Iris pigment epithelial cell (primary cell): ENCODE measurements at places on chromosomes 12 and 14.

GRCh38 chr12:56288705-56289387 is 11.3 kb downstream of the CS start:
- DNase-seq, result no peak

DNA sequence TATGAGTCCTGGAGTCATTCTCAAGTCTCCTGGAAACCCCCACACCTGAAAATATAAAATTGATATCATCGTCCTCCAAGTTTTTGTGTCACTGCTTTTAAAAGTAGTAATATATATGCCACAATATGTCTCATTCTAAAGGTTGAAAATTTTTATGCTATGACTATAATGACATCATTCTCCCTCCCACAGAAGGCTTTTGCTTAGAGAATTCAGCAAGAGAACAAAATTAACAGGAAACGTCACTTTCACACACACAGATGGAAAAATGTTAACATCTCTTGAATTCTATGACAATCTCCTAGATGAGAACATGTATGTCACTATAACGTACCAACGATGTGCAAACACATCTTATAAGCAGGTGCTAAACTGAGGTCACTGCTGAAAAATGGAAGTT is 498.3 kb downstream of the FOXG1 start:
- peak; percentile 21 for DNase-seq

DNA sequence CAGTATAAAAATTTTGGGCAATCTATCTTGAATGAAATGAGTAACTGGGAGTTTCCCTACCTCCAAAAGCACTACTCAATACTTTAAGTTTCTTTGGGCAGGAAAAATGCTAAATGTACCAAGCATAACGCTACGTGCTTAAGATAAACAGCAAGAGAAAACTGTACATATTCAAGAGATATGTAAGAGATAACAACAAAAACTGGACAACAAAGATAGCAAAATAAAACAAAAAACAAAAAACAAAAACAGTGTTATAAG is 20.0 kb downstream of the PTGES3 start:
- DNase-seq, result no peak

DNA sequence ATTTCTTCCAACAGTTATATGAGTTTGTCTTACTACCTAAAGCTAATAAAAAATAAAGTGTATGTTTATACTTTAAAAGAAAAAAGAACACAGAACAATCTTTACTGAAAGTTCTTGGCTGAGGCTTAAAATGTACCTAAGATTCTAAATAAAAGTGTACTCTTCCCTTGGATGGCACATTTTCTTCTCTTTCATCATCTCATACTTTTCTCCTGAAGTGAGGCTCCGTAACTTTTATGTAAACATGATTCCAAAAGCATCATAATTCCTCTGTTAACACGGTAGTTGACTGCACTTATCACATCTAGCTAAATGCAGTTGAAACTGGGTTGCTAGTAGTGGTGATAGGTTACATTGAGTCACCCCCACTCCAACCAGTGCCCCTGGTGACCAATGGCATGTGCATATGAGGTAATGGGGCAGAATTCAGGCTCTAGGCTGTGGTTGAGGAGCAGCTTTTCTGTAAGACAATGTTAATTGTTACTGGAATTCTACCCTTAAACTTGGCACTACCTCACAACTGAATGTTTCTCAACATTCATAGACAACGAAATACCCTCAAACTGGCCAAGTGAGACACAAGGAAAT is 38.4 kb downstream of the WASHC3 start:
- DNase-seq, result peak; percentile 89

DNA sequence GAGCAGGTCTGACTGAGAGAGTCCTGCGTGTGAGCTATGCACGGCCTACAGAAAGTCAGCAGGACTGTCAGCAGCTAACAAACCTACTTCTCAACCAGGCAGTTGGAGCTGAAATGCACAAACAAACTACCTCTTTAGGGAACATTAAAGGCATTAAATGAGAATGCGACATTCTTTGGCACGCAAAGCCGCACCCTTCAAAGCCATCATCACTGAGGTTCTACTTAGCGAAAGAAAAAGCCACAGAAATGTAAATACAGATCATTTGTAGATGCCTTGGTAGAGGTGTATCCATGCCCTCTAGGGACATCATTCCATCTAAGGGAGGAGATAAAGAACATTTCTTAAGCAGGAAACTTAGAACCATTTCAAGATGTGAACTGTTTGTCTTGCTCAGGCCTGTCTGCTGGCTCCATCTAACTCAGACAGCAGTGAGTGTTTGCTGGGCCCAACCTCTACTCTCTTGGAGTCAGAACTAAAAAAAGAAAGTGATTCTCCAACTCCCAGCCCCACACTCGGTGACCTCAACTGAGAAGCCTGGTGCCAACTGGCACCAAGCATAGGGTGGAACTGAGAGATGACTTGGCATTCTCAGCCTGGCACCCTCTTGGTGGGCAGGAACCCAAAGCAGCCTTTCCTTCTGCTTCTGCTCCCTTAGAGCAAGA is 63.5 kb upstream of the MBIP start:
- no peak for DNase-seq

DNA sequence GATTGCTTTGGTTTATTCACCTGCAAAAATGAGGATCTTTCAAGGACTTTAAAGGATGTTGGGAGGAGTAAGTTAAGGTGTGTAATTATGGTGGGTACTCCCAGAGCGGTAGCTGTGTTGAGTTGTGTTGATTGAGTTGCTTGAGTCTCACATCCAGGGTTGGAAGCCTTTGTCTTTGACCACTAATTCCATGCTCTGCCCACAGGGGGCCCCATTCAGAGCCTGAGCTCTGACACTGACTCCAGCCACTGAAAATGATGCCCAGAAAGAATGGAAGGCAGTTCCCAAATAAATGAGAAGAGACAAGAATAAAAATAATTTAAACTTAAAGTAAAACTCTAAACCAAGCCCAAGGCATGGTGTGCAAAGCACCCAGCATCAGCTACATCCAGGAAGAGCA is 237.4 kb upstream of the PWP1 start:
- peak; percentile 16 for DNase-seq

DNA sequence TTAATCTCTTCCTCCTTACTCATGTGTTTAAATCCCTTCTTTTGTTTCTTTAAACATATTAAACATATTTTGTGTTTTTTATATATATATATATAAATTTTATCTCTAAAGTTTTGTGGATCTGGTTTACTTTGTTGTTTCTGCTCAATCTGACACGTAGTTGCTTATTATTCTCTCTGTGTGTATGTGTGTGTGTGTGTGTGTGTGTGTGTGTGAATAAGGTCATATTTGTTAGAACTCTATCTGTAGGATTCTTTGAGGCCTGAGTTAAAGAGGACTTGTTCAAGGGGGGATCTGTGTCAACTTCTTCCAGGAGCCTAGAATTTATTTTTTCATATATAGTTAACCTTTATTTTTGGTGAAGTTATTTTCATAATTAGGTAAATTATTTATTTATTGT is 2.7 kb downstream of the GPR65 start:
- no peak for DNase-seq

DNA sequence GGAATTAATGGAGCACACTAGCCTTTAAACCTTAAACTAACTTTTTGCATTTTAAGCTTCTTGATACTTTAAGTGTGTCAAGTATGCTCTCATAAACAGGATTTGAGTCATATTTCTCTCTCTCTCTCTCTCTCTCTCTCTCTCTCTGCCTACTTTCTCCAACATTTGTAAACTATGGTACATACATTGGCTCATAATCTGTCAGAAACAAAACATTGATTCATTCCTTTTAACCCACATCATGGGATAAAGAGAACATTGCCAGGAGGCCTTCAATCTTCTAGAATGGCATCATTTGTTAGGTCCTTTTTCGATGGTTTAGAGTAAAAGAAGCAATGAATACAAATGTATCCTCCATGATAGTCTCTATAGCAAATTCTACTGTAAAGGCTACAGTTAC is 81.6 kb upstream of the RERGL start:
- DNase-seq, result peak; percentile 5

DNA sequence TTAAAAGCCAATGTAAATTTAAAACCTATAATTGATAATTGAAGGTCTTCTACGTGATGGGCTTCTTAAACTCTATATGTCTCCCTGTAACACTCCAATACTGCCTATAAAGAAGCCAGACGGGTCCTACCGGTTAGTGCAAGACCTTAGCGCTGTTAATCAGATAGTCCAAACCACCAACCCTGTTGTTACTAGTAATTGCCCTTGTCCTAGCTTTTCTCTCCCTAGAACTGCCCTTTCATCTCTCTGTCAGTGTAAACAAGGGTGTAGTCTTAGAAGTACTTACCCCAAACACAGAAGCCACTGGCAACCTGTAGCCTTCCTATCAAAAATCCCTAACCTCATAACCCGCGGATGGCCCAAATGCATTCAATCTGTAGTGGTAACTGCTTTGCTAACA is 243.0 kb upstream of the DIO3 start:
- DNase-seq, result no peak

GRCh38 chr14:92551044-92551841 is 37.7 kb downstream of the RIN3 start:
- DNase-seq, result no peak

DNA sequence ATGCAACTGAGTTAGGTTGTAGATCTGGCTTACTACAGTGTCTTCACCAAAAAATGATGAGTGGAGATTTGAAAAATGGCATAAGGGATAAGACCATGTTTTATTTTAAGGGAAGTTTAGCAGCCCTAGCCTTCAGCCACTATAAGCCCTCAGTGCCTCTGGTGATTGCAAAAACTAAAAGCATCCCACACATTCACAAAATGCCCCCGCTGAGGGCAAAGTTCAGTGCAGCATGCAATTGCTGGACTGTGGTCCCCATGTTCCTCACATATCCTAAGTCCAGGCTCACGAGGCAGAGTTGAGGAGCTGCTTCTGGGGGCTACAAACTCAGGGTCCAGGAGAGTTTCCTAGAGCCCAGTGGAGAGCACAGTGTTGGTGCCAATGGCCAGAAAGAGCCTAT is 29.6 kb upstream of the NCOR2 start:
- no peak for DNase-seq

DNA sequence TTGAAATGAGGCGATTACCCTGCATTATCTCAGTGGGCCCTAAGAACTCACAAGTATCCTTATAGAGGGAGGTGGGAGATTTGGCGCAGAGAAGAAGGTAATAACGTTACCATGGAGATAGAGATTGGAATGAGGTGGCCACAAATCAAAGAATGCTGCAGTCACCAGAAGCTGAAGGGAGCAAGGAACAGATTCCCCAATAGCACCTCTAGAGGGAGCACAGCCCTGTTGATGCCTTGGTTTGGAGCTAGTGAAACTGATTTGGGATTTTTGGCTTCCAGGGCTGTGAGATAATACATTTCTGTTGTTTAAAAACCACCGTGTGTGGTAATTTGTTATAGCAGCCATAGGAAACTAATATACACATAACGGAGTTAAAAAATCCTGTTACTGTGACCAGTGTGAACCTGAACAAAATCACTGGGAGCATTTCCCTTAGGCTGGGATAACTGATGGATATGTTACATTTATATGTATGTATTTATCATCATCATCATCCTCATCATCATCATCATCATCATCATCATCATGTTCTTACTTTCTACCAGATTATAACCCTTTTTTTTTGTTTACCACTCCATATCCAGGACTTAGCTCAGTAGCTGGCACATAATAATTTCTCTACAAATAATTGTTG is 100.3 kb downstream of the LIN7A start:
- DNase-seq, result peak; percentile 71

- DNase-seq, result no peak
These were observed 112.9 kb downstream of the HMGA2 start for GRCh38 chr12:65937161-65937641.

DNA sequence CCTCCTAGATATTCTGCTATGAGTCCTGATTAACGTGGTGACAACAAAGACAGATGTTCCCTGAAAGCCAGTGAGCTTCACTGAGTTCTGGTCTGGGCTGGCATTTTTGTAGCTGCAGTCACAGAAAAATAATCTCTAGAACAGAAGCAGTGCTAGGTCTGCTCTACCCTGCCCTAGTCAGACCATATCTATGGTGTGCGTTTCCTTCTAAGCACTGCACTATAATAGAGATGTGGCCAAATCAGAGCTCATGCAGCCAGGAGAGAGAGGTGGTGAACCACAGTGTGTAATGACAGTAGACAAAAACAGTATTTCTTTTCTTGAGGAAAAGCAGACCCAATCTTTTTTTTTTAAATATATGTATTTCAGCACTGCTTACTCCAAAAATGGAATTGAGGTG is 76.3 kb downstream of the CMAS start:
- no peak for DNase-seq

DNA sequence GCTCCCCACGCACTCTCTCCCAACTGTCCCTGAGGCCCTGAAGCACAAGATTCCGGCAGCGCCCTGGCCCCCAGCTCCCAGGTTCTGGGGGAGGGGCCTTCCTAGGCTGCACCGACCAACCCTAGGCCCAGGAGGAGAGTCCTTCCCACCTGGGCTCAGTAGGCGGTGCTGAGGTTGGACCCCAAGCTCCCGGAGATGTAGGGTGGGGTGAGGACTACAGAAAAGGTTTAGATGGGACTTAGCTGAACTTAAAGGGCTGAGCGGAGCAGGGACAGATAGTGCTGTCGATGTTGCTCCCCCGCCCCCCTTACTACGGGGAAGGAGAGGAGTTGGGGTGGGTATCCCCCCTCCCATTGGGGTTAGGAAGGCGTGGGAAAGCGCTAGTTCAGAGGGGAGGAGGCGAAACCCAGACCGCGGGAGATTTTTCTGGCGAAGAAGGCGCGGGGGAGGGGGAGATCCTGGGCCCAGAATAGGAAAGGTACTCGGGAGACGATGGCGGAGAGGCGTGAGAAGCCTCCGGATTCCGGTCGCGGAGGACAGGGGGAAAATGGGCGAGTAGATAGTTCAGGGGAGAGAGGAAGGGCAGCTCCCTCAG is 4.2 kb upstream of the BAZ2A start:
- peak; percentile 21 for DNase-seq

DNA sequence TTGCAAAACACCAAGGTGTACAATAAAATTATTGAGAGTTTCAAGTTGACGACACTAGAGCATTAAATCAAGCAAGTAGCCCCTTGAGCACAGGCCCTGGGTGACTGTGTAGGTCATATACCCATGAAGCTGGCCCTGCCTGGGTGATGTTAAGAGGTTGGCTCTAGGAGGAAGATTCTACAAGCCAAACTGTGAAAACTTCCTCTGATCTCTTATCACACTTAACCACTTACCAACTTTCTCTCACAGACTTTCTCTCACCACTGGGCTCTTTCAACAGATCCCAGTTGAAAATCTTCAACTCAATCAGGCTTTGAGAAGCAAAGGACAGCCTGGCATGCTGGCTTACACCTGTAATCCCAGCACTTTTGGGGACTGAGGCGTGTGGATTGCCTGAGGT is 186.9 kb upstream of the BTG1 start:
- no peak for DNase-seq

GRCh38 chr14:65462411-65462810 is 49.9 kb downstream of the FUT8 start:
- peak; percentile 75 for DNase-seq

GRCh38 chr14:58571769-58572472 is 65.8 kb upstream of the DACT1 start:
- DNase-seq, result peak; percentile 86

- peak; percentile 95 for DNase-seq
These were observed 126.9 kb downstream of the DUSP6 start for GRCh38 chr12:89225401-89225800.

- DNase-seq, result no peak
These were observed 243.6 kb downstream of the TMTC2 start for GRCh38 chr12:82930301-82930700.
